Aorta (tissue), 5 donors: ENCODE measurements at places on chromosomes 1 and 21.

DNA sequence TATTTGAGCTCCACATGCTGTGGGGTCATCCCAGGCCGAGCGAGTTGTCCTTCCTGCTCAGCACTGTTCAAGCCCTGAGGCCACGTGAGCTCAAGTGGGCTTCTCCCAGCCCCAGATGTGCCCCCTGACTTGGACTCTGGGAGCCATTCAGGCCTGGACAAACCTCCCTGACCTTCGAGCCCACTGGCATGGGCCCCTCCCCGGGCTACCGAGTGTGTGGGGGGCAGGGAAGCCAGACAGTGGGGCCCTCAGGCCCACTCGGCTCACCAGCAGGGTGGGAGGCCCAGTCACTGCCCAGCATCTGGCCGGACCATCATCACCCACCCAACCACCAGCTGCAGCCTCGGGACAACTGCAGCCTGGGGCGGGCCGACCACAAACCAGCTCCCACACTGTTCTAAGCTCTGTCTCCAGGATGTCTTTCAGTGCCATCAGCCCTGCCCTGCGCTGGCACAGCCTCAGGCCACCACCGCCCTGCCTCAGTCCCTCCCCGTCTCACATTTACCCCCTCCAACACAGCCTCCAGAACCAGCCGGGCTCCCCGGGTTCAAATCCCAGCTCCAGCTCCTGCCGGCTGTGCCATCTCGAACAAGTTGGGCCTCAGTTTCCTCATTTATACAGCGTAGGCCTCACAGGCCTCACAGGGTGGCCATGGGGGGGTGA lies 20.9 kb upstream of the PLEKHG5 start:
- no peaks in the 10 kb centered on the region for H3K27me3 ChIP-seq
- no peak overlapping the region for H3K4me3 ChIP-seq
- no peaks in the 10 kb centered on the region for H3K4me1 ChIP-seq
- no peak overlapping the region for H3K27ac ChIP-seq

DNA sequence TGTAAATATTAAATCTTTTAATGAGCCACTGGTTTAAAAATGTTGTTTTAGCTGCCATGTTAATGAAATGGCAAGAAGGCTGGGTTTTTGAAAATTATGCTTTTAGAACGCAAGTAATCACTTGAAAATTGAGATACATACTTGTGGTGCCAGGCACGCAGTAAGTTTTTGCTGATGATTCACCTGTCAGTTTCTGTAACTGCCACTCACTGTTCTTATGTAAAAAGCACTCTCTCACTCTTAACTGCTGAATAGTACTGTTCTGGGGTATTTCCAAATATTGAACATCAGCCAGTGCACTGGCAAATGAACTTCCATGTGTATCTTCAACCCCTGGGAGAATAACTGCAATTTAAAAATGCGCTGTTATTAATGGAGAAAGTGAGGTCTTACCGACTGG lies 17.9 kb downstream of the LGALS8 start:
- H3K27ac ChIP-seq = no peak overlapping the region
- DNase-seq = no peak
- no peaks in the 10 kb centered on the region for H3K4me1 ChIP-seq
- H3K27me3 ChIP-seq = no peaks in the 10 kb centered on the region

DNA sequence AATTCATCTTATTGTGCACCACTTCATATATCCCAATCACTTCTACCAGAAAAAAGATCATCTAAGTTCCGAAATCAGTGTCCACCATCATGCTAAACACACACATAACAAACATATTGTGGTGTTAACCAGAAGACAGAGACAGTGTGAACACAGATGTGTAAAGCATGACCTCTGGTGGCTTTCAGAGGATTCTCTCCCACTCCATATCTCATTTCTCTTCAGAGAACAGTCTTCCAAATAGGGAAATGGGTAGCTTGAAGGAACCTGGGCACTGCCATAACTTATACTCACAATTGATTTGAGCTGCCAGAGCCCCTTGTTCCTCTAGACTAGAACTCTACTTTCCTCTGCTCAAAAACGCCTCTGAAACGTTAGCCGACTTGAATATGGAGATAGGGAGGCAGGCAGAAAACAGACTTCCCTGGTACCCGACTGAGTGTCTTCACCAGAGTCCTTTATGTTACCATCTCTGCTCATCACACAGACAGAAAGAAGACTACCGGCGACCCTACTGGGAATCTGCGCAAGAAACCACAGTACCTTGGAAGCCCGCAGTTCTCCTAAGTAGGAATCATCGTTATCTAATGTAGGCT lies 1.8 kb upstream of the ELAPOR1 start:
- DNase-seq = no peak
- no peaks in the 10 kb centered on the region for H3K4me1 ChIP-seq
- no peaks in the 10 kb centered on the region for H3K27me3 ChIP-seq
- H3K27ac ChIP-seq = no peak overlapping the region
- no peaks in the 10 kb centered on the region for H3K36me3 ChIP-seq

DNA sequence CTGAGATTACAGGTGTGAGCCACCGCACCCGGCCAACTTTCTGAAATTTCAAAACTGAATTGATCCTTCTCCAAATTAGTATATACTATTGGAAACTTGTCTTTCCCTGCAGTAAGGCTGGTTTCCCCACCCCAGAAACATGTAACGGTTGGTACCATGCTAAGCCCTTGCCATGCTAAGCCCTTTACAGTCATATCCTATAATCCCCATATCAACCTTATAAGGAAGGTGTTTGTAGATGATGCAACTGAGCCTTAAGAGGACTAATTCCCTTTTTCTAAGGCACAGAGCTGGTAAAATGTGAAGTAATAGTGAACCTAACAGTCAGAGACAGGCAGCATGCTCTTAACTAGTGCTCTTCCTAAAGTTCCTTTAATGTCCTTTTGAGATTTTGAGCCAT lies 413.7 kb downstream of the DISC1 start:
- no peak overlapping the region for H3K4me3 ChIP-seq
- no peaks in the 10 kb centered on the region for H3K36me3 ChIP-seq
- DNase-seq = no peak
- no peaks in the 10 kb centered on the region for H3K27me3 ChIP-seq
- no peaks in the 10 kb centered on the region for H3K4me1 ChIP-seq
- H3K27ac ChIP-seq = no peak overlapping the region

- H3K4me3 ChIP-seq = no peak overlapping the region
- no peak overlapping the region for H3K27ac ChIP-seq
- H3K4me1 ChIP-seq = no peaks in the 10 kb centered on the region
- H3K36me3 ChIP-seq = no peaks in the 10 kb centered on the region
- no peak for DNase-seq
Measured at GRCh38 chr1:205581321-205581980, 50.4 kb downstream of the ELK4 start.
